Stimulated activated CD8-positive, alpha-beta memory T cell treated with anti-CD3 and anti-CD28 coated beads, Interleukin-7, amount 100 ng/mL, for 1 hour (primary cell): ENCODE measurements at places on chromosomes 2 and 18.

DNA sequence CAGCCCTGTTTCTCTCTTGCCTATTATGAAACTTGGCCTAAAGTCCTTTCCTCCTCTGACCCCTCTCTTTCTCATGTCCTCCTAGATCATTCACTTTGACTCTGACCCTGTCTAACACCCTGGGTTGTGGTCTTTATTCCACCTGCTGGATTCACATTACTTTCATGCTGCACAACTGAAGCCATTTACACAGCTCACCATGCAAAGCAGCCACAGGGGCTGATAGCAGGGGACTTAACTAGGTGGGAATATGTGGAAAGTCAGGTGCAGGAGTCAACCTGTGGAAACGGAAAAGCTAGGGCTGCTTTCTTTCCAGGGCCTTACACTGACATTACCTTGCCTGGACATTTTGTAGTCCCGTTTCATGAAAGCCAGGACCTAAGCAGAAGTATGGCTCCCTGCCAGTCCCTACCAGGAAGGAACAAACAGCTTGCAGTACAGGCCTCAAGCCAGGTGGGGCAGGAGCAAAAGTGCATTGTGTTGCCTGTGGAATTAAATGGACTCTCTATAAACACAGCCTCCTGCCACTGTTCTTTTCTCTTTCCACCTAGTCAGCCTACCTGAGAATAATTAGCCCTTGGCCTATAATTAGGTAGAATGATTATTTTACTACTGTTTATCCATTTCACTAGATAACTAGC is 11.8 kb downstream of the MAPRE3 start:
- no peak for DNase-seq

- no peak for DNase-seq
Measured at GRCh38 chr2:167749016-167749415, 498.4 kb downstream of the STK39 start.

GRCh38 chr2:10285556-10286198 is 17.0 kb upstream of the HPCAL1 start:
- no peak for DNase-seq

DNA sequence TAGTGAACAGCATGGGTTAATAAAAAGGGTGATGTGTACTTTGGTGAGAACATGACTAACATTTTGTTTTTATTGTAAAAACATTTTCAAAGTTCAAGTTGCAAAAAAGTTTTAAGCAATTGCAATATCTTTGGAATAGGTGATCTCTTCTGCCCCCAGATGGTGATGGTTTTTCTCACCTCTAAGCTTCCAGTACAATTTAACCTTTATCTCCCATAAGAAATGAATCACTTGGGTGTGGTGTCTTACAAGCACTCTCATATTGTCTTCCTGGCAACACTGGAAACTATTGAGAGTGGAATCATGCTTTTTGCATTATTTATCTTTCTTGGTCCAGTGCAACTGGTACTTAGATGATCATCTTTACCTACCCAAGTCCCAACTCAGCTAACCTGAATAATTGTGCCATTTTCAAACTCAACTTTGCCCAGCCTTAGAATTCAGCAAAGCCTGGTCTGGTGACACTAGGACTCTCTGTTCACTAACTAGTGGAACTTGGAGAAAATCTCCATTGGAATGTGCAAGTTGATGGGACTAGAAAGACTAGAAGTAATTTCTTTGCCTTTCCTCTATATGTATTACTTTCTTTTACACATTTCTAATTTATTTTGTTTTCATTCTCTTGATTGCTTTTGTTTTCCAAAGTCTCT is 964.7 kb upstream of the ZEB2 start:
- DNase-seq: no peak

GRCh38 chr2:64924170-64924934 is 64.8 kb upstream of the SLC1A4 start:
- DNase-seq: no peak

- no peak for DNase-seq
Measured at GRCh38 chr2:188853307-188853706, 120.9 kb upstream of the COL3A1 start.

DNA sequence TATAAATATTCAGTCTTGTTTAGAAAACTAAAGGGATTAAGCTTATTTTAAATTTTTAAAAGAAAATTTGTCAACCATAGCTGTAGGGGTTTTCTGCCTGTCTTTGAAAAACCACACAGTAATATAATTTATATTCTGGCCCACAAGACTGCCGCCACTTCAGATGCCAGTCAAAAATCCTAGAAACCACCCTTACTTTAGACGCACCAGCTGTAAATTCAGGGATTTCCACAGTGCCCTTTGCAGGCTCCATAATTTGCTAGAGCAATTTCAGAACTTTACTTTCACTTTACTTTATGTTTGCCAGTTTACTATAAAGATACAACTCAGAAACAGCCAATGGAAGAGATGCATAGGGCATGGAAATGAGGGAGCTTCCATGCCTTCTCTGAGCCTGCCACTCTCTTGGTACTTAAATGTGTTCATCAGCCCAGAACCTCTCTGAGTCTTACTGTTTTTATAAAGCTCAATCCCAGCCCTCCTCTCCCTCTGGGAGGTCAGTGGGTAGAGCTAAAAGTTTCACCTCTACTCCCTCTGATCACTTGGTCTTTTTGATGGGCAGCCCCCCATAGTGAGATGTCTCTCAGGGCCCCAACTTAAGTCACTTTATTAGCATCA is 63.3 kb downstream of the KYNU start:
- DNase-seq: no peak

- no peak for DNase-seq
Measured at GRCh38 chr2:156065912-156066311, 266.6 kb downstream of the NR4A2 start.
